Stimulated activated CD8-positive, alpha-beta memory T cell treated with anti-CD3 and anti-CD28 coated beads, Interleukin-4, amount 100 ng/mL, for 1 hour (primary cell): ENCODE measurements at places on chromosomes 1 and 21.

- no peak for DNase-seq
Measured at GRCh38 chr1:114314098-114314497, 160.4 kb upstream of the SYT6 start.

- no peak for DNase-seq
Measured at GRCh38 chr1:201218409-201218808, 27.8 kb downstream of the IGFN1 start.

- DNase-seq, result no peak
Measured at GRCh38 chr1:21940492-21940891, 3.4 kb upstream of the HSPG2 start.

DNA sequence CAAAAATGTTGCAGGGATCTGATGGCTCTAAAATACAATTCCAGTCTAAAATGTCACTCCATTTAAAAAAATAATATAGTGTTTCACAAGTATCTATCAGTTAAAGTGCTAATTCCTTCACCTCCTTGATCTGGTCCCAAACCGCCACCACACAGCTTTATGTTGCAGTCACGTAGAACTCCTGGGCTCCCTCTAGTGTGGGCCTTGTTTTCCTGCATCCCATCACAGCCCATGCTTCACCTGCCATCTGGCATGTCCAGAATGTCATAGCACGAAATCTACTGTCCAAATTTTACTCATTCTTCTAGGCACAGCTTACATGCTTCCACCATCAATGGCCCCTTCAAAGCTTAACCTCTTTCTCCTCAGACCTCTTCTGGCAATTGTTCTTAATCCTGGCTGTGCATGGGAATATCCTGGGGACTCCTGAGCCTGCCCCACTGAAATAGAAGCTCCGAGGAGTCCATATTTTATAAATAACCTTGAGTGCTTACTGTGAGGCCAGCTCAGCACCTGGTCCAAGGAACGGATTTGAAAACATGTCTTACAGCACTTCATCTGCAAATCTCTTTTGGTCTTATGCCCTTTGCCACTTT is 15.5 kb downstream of the FYB2 start:
- DNase-seq, result no peak

- no peak for DNase-seq
Measured at GRCh38 chr1:52707927-52708655, 9.9 kb upstream of the COA7 start.
